Brain (organoid and tissue), 16 donors: ENCODE measurements at places on chromosomes 3 and 15.
A peak's percentile ranks its signal among the peaks of the same experiment; 100 is the strongest.

DNA sequence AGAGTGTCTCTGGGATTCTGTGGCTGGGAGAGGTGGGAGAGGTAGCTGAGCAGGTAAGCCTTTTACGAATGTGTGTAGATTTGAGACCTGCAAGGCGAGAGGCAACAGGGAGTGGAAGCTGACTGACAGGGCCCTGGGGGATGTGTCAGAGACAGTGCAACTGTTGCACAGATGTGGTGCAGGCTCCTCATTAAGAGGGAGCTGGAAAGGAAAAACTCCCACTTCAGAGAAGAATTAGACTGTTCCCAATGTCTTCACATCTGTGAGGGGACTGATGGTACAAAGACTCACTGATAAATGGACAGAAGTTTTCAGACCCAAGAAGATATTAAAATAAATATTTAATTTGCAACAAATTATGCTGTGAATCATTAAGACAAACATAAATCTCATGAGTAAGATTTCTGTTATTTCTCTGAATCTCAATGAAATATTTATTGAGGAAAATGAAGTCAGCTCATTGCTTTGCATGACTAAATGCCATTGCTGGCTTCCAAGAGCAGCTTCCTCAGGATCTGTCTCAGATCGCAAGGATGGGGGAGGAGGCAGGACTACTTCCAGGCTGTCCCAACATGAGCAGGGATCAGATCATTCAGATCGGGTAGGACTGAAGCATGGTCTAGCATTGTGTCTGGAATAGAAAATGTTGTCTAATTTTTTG, 127.3 kb upstream of the ROPN1 start:
- DNase-seq: no peak

GRCh38 chr15:68571582-68571981, 7.2 kb upstream of the CORO2B start:
- no peak for DNase-seq

DNA sequence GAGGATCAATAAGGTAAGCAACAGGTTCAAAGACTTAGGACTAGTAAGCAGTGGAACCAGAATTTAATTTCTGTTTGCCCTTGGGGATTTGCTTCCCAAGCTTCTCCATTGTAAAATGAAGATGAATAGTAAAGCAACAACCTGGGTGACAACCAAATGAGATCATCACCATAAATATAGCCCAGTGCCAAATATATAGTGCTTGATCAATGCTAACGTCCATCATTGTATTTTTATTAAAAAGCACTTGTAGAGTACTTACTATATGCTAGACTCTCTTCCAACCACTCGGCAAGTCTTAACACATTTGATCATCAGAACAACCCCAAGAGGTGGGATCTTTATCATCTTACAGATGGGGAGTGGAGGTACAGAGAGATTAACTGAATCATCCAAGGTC, 51.5 kb upstream of the NMNAT3 start:
- DNase-seq: no peak

DNA sequence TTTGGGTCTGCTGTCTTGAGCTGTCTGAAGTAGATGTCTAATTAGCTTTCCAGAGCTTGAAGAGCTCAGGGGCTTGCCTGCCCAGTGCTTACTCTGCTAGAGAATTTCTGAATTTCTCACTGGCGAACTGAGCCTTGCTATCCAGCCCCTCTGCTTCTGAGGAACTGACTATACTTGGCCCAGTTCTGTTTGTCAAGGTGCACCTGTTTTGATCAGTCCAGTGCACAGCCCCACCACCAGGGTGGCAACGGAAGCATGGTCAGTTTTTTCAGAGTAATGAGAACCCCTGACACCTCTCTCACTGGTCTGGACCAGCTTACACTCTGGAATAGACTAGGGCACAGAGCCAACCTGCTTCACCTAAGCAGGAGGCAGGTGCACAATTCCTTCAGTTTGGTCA, 25.2 kb downstream of the ITGB5 start:
- DNase-seq: no peak

GRCh38 chr3:112437146-112438022, 61.9 kb downstream of the BTLA start:
- DNase-seq: no peak

GRCh38 chr3:47121409-47121808, 42.5 kb downstream of the SETD2 start:
- DNase-seq: no peak

DNA sequence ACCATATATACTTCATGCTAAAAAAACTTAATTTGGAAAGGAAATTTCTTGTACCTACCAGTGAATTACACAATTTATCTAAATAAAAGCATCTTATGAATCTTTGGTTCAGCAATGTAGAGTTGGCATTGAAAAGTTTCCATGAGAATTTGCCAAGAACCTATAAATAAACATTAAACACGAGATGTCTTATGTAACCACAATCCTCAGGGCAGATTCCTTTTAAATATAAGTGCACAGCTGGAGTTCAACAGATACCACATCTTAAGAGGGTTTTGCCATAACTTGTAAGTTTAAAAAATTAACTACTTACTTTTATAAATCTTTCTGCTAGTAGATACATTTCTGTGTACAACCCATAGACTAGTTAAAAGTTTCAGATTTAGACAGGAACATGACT, 499.3 kb upstream of the ARRDC4 start:
- no peak for DNase-seq

DNA sequence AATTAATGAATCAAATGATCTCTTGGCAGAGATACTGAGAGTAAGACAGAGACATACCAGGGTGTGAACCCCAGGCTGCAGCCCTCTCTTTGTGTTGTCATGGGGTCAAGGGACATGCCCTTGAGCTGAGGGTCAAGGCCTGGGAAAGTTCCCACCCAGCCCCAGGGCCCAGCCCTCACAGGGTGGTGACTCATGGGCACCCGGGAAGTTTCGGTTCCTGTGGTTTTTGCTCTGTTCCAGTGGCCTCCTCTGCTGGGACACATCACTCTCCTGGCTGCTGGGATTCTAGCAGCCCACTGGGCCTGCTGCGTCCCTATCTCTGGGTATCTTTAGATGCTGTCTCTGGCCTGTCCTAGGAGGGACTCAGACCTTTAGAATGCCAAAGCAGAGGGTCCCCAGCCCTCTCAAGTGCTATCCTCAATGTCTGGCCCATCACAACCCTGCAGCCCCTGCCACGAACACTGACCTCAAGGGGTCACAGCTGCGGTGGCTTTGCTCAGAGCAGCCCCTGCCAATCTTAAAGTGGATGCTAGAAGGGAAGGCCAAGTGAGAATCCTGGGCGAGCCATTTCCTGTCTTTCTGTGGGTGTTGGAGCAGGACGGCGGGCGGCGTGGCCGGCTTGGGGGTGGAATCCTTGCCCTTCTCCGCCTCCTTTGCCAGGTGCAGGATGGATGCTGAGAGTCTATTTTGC, 148.4 kb upstream of the TLE3 start:
- DNase-seq: no peak

DNA sequence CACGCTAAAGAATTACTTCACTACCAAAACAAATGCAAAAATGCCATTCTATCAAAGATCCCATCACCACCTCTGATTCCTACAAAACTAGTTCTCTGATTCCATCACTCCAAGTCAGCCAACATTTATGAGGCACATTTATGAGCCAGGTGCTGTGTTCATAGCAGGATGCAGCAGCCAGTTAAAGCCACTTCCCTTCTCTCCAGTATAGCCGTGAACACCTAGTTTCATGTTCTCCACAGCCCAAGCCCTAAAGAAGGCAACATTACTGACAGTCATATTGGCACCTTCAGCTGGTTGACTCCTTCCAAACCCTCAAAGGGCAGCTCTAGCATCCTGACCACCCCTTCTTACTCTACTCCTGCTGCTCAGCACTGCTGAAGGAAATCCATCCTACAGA, 36.4 kb downstream of the RYK start:
- no peak for DNase-seq

- no peak for DNase-seq
Observed at GRCh38 chr15:31316135-31316795, 10.4 kb upstream of the KLF13 start.

- peak; percentile 24 for DNase-seq
Observed at GRCh38 chr3:88031642-88032077, 27.1 kb downstream of the CGGBP1 start.

DNA sequence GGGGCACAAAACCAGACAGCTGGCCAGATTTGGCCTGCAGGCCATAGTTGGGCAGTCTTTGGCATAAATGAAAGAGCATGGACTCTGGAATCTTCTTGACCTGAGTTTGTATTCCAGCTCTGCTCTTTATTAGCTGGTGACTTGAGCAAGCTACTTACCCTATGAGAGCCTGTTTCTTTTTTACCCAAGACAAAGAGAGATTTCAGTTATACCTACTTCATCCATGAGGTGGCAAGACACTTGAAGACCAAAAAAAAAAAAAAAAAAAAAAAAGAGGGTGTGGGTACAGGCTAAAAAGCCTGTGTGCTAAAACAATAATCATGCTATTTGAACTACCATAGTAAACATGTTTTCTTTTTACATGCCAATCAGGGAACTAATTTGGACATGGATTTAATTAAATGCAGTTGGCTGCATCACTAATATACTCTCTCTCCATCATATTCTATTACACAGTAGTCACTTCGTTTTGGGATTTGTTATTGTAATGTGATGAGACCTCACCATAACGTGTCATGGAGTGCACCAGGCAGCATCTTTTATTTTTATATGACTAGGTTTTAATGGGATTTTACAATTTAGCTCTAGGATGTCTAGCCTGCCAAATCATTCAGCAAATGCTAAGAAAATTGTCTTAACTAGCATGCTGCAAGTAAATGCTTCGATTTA, 109.2 kb upstream of the FHIT start:
- no peak for DNase-seq

DNA sequence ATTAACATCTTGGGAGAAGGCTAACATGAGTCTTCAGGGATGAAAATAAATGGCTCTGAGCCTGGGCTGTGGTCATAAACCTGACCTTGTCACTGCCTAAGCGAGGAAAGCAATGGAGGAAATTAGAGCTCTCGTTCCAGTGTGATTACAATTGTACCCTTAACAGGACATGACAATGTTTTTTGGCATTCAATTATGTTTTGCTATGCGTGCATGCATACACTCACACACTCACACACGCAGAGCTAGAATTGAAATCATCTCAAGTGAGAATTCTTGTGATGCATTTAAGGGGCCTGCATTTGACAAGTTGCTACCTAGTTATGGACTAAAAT, 24.1 kb downstream of the ZNF80 start:
- DNase-seq: no peak

- no peak for DNase-seq
Observed at GRCh38 chr3:151576511-151577137, 115.8 kb upstream of the IGSF10 start.

GRCh38 chr3:165874663-165875489, 37.7 kb upstream of the BCHE start:
- no peak for DNase-seq

DNA sequence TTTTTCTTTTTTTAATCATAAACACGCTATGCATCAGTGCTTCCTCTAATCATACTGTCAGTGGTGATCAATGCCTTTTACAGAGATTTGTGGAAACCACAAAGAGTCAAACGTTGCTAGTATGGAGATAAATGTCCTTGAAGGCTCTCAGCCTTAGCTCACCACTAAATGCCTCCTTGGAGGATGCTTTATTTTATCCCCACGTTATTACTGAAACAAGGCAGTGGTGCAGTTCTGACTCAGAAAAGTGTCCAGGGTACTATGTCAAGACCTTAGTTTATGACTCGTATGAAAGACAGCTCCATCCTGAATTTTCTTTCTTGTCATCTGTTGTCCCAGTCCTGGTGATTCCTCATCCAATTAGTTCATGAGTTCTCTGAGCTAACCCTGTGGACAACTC, 1146.7 kb downstream of the IGSF11 start:
- no peak for DNase-seq
